ENCODE measurements at places on chromosomes 3 and 15.

DNA sequence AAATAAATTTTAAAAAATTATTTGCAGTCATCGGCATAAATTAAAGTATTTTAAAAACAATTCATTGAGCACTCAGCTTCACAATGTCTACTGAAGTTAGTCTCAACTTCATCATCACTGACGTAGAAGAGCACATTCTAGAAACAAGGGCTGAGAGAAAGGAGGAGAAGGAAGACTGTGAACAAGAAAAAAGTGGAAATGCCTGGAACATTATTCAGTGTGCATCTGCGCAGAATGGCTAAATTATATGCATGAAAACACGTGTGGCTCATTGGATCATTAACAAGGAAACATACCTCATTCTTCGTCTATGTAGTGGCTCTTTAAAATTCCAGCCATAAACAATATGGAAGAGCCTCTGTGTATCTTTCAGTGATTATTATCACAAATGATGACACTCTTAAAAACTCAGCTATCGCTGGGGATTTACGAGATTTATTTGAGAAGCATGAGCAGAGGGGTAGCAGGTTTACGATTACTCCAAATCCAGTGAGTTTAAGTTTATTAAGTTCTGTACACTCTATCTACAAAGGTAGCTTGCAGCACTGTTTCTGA is 404.2 kb upstream of the CDIN1 start:
- no peak for DNase-seq

DNA sequence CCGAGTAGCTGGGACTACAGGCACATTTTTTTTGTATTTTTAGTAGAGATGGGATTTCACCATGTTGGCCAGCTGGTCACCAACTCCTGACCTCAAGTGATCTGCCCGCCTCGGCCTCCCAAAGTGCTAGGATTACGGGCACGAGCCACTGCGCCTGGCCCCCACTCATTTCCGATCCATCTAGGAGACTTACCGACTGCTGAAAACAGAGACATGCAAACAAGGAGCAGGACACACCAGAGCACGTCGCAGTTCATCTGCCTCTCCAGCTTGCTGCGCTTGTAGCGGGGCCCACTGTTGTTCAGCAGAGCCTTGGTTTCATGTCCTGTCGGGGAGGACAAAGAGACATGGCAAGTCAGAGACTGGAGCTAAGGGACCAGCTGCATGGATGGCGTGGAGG is 137.4 kb downstream of the ATP10A start:
- no peak for DNase-seq

GRCh38 chr15:99427668-99428361 is 138.0 kb upstream of the MEF2A start:
- no peak for DNase-seq

DNA sequence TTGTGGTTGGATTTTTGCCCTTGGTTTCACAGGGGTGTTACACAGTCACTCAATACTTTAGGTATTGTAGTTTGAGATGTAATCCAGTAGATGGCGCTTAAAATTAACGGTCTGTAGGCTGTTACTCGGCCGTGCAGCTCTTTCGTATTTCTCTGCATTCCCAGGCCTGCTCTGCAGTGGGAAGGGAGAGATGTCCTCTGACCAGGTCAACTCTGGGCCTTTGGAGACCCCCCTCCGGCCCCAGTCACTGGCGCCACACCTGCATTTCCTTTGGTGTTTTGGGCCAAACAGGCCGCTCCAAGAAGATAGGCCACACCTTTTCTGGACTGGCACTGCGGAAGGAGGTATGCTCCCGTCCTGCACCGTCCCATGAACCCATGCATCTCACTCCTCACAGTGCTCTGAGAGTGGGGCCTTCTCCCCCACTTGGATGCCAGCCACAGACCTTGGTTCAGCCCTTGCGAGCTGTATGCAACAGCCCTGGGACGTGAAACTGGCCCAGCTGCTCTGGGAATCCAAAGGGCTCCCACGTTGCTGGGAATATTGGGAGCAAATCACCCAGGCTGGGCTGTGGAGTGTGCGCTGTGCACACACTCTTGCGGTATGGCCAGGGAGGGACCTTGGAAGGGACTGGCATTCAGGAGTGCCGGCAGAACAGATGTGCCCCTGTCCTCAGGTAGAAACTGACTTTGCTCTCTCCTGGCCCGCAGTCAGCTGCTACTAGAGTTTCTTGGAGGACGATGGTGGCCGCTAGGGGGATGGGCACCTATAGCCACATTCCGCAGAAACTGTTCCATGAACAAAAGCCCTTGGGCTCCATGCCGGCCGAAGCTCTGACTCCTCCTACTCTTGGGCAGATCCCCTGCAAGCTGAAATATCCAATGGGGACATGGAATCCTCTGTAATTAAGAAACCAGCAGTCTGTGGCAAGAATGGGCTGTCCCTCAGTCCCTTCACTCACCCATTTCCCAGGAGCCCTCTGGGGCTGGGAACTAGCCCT is 410.5 kb upstream of the CADM2 start:
- peak; percentile 4 for DNase-seq

- peak; percentile 90 for DNase-seq
Observed at GRCh38 chr15:75712668-75713337, at the start of gene CSPG4. CSPG4 (minus strand) TSS chr15:75712848; CDS start chr15:75712755, 93 bp downstream.

DNA sequence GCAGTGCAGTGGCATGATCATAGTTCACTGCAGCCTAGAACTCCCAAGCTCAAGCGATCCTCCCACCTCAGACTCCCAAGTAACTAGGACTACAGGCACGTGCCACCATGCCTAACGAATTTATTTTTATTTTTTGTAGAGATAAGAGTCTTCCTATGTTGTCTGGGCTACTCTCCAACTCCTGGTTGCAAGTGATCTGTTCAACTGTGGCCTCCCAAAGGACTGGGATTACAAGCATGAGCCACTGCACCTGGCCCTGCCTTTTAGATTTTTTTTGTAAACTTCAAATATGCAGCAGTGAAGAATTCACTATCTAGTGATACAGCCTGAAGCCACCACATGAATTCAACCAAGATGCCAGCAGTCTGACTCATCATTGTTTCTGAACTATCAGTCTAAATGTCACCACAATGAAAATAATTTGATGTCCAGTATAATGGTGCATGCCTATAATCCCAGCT is 32.7 kb downstream of the UBXN7 start:
- peak; percentile 52 for DNase-seq

- DNase-seq = no peak
Observed at GRCh38 chr15:71323584-71323983, 208.3 kb downstream of the THSD4 start.

GRCh38 chr3:127263586-127264231 is 24.1 kb downstream of the PRR20G start:
- DNase-seq = no peak

DNA sequence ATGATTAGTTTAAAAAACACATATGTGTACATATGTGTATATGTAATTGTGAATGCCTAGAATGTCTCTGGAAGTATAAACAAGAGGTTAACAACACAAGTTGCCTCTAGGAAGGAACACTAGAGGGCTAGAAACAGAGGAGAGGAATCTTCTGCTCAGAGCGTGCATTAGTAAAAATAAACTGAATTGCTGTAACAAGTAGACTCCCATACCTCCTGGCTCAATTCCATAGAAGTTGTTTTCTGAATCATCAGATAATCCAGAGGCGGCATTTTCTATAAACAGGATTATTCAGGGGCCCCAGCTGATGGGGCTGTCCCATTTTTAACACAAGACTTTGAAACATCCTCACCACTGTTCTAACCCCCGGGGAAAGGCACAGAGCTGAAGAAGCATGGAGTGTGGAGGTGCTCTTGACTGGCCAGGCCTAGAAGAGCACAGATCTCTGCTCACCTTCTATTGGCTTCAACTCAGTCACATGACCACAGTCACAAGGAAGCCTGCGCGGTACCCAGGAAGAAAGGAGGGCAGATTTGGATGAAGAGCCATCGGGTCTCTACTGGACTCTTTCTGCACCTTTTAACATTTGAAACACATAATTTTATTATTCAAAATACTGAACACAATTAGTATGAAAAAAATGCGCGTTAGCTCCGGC is 145.7 kb downstream of the TLE3 start:
- DNase-seq = no peak
